DND-41 (cell line): ENCODE measurements at places on chromosomes 7 and 10.
A peak's percentile ranks its signal among the peaks of the same experiment; 100 is the strongest.

DNA sequence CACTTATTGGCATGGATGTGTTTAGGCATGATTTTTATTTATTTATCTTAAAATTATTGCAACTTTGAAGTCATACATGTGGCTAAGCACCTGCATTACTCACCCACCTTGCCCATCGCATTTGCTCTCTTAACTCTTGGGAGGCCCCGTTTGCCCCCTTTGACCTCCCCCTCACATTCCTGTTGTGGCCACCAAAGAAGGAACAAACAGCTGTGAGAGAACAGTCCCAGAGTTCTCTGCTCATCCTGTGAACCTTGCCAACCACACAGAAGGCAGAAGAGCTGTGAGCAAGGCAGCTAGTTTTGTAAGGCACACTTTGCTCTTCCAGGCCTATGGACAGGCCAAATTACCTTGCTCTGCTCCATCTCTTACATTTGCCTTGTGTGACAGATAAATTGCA, 23.6 kb upstream of the FGL2 start:
- peak; percentile 49 for DNase-seq

GRCh38 chr10:485776-486175, 203.7 kb downstream of the DIP2C start:
- DNase-seq: no peak

- DNase-seq: no peak
Observed at GRCh38 chr7:92636018-92636560, 45.9 kb upstream of the FAM133B start.

DNA sequence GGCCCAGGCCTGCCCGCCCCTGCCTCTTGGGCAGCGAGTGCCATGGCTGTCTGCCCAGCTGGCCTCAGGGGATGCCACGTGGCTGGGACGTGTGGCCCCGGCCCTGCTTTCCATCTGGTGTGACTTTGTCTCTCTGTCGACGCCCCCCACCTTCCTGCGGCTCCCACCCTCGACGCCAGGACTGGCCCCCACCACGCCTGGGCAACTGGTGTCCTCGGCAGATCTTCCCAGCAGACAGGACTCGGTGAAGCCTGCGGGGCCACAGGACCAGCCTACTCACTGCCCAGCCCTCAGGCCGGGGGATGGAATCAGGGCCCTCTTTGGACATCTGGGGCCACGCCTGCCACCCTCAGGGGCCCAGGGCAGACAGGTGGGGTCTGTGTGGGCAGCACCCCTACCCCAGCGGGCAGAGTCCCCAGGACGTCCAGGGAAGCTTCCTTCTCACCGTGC, 55.1 kb downstream of the UNCX start:
- no peak for DNase-seq

- DNase-seq: no peak
Observed at GRCh38 chr10:118145256-118145655, 98.5 kb upstream of the RAB11FIP2 start.

DNA sequence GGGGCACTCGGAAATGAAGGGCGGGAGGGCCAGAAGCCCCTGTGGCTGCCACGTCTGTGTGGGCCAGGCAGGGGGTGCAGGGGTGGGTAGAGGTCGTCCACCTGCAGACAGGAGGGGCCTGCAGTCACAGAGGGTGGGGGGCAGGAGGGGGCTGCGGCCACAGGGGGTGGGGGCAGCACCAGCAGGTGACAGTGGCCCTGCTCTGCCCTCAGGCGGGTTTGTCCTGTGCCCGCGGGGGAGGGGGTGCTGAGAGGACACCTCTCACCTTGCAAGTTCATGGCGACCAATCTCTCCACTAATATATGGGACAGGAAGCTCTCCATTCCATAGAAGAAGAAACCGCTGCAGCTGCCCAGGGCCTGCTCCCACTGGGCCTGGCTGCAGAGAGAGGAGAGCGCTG, 26.6 kb upstream of the NKX6-2 start:
- no peak for DNase-seq

- DNase-seq: no peak
Observed at GRCh38 chr7:101119876-101120275, 7.0 kb upstream of the SERPINE1 start.

GRCh38 chr7:157690833-157691585, 354.2 kb downstream of the DNAJB6 start:
- peak; percentile 62 for DNase-seq
